ENCODE measurements at places on chromosomes 7 and 10.

GRCh38 chr10:82266438-82266837 is 391.4 kb downstream of the NRG3 start:
- DNase-seq, result no peak

GRCh38 chr7:27215356-27215755 is 15.5 kb upstream of the HOXA13 start:
- DNase-seq, result no peak

- DNase-seq, result no peak
These were observed 126.4 kb upstream of the SDK1 start for GRCh38 chr7:3174515-3175284.

DNA sequence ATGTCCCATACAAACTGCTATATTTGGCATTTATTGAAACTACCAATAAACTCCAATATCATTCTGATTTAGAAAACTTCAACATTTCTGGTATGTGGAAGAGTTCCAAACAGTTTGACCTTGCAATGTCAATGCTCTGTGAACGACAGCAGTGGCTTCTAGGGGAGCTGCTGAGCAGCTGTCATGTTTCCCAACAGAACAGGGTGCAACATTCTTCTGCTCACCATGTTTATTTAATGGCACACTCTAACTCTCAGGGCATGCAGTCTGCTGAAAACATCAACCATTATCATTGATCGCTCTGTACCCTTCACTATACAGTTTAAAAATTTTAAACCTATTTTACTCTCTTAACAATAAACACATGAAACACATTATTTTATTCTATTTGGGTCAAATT is 25.9 kb downstream of the LMOD2 start:
- DNase-seq, result no peak

- DNase-seq, result peak; percentile 68
These were observed 174.2 kb downstream of the PTN start for GRCh38 chr7:137169282-137169698.

GRCh38 chr7:134636008-134636449 is 10.6 kb upstream of the BPGM start:
- no peak for DNase-seq

DNA sequence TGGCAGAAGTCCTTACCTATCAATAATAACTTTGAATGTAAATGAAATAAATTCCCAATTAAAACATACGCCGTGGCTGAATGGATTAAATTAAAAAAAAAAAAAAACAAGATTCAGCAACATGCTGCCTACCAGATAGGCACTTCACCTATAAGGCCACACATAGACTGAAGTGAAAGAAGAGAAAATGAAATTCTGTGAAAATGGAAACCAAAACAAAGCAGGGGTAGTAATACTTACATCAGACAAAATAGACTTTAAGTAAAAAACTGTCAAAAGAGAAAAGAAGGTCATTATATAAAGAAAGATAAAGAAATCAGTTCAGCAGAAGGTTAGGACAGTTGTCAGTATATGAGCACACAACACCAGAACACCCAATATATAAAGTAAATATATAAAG is 55.3 kb downstream of the TCAF1 start:
- no peak for DNase-seq

DNA sequence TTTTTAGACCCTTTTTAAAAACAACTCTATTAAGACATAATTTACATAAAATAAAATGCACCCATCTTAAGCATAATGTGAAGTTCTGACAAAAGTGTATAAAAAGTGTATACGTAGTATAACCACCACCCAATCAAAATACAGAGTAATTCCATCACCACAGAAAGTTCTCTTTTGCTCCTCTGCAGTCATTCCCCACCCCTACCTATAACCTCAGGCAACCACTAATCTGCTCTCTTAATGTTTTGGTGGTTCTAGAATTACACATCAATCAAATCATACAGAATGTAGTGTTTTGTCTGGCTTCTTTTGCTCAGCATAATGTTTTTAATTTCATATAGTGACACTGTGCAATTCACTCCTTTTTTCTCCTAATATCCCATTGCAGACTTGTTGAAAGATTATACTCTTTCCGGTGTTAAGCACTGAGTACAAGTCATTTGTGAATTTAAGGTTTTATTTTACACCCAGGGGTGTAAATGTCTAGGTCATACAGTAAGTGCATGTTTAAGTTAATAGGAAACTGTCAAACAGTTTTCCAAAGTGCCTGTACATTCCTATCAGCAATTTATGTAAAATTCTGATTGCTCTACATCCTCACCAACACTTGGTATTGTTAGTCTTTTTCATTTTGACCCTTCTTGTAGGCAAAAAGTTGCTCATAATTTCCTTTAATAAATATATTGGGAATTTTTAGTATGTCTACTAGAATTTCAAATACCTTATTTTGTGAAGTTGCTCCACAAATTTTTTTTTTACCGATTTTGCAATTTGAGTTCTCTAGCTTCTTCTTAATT is 86.3 kb downstream of the ZFAND4 start:
- DNase-seq, result no peak

DNA sequence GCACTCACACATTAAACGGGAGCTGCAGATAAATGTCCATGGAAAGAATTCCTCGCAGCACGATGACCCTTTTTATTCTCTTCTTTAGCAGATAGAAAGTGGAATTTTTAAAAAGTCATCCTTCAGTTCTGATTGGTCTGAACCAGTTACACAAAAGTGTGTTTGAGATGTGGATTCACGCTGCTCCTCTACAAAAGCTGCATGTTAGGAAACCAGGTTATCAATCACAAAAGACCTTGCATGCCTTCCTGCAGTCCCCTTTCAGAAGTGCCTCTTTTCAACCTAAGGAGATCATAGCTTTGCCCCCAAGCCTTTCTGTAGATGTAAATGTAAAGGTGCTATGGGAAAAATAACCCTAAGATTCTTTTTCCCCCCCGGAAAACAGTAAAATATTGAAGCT is 299.7 kb downstream of the PLXDC2 start:
- no peak for DNase-seq

DNA sequence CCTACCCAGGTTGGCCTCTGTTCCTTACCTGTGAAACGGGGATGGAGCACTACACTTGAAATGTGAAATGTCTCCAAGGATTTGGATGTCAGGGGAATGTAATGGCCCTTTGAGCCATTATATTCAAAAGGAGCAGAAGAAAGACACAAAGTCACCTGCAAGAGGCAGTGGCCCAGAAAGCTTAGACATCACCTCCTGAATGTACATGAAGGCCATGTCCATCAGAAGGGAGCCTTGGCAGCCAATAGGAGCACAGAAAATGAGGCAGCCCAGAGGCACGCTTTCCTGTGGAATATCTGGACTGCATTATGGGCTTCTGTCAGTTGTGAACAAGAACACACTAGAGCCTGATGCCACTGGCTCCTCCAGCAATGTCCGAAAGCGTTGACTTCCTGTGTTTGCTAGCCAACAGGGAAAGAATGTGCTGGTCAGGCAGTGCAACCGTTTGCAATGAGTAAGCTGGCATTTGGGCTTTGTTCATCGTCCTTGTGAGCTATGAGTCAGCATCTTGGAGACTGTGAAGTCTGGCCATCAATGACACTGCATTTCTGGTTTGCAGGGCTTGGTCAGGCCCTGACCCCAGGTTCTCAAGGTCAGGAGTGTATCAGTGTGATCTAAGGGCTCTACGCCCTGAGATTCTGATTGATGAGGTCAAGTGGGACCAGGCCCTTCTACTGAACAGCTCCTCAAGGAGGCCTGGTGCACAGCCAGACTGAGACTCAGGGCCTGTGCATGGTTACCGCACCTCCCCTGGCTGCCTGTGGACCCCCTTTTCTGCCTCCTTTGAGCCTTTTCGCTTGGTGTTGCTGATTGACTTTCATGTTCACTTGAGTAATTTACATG is 222.4 kb downstream of the RPS24 start:
- peak; percentile 100 for DNase-seq
